ENCODE measurements at places on chromosomes 16 and 17.

- no peak for DNase-seq
Measured at GRCh38 chr16:24610416-24610755, 71.0 kb downstream of the RBBP6 start.

- DNase-seq, result no peak
Measured at GRCh38 chr16:54219709-54220108, 66.9 kb downstream of the IRX3 start.

- no peak for DNase-seq
Measured at GRCh38 chr16:67216612-67217490, 10.1 kb upstream of the TMEM208 start.

- DNase-seq, result no peak
Measured at GRCh38 chr17:80882926-80883685, 108.5 kb upstream of the CHMP6 start.

- DNase-seq, result no peak
Measured at GRCh38 chr16:58485184-58485887, 14.6 kb upstream of the NDRG4 start.

DNA sequence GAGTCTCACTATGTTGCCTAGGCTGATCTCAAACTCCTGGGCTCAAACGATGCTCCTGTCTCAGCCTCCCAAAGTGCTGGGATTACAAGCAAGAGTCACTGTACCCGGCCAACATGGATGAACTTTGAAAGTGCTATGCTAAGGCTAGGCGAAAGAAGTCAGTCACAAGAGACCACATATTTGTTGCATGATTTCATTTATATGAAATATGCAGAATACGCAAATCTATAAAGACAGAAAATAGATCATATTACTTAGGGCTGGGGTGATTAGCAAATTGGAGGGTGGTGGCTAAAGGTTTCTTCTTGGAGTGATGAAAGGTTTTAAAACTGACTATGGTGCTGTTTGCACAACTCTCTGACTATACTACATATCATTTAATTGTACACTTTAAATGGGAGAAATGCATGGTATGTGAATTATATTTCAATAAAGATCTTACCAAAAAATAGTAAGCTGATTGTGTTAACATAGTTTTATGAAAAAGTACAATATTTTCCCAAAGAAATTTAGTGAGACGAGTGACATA lies 1.2 kb upstream of the FLYWCH1 start:
- no peak for DNase-seq

DNA sequence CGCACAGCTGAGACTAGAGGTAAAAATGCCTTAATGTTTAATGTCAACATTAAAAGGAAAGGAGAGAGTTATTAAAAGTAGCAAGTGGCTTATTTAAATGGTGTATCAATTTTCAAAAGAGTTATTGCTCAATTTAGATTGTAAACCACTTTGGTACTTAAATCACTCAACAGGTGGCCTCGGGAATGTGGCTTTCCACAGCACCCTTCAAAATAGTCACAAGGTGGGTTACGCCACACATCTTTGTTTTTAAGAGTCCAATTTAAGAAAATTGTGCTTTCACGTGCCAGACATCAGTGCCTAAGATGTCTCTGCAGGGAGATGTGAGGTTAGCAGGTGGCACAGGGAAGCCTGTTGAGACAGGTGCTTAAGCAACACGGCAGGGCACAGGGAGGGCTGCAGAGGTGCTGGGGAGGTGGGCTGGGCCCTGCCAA lies 27.5 kb upstream of the ADCY7 start:
- no peak for DNase-seq

GRCh38 chr16:70434484-70435260 lies 4.2 kb downstream of the ST3GAL2 start:
- no peak for DNase-seq

GRCh38 chr17:82917699-82918345 lies 78.0 kb upstream of the ZNF750 start:
- no peak for DNase-seq

DNA sequence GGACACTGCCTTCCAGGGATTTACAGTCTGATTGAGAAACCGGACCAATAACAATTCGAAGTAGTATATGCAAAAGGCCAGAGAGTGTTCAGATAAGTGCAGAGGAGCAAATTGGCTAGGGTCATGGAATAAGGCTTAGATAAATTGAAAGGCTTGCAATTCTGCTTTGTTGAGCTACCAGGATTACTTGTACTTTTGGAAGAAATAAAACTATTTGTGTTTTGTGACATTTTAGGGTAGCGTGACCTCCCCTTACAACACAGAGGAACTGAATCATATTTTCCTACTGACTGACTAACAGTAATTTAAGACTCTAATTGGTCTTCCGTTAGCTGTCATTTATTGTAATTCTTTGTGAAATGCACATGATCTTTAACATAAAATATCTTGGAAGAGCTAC lies 104.7 kb downstream of the PITPNC1 start:
- no peak for DNase-seq

DNA sequence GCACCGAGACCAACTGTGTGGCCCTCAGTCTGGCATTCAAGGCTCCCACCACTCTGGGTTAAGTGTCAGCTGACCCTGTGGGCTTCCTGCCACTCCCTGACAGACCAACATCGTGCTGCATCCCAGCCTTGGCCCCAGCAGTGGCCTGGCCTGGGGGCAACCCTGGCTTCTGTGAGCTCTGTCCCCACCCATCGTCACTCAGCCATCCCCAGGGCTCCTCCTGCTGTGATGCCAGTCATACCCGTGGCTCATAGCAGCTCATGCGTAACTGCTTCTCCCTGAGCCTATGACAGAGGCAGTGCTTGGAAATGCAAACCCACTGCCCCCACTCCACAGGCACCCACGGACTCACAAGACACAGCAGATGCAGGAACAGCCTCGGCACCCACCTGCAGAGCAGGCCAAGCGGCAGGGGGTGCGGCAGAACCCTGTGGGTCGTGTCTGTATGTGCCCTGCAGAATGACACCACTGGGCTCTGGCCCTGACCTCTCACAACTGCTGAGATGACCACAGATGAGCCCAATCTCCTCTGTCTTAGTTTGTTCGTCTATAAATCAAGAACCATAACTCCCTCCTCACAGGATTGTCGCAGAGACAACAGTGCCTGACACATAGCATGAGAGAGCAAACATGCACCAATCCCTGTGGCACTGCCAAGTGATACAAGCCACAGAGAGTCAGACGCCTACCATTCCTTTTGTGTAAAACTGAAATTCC lies 26.6 kb downstream of the PIEZO1 start:
- DNase-seq, result no peak

DNA sequence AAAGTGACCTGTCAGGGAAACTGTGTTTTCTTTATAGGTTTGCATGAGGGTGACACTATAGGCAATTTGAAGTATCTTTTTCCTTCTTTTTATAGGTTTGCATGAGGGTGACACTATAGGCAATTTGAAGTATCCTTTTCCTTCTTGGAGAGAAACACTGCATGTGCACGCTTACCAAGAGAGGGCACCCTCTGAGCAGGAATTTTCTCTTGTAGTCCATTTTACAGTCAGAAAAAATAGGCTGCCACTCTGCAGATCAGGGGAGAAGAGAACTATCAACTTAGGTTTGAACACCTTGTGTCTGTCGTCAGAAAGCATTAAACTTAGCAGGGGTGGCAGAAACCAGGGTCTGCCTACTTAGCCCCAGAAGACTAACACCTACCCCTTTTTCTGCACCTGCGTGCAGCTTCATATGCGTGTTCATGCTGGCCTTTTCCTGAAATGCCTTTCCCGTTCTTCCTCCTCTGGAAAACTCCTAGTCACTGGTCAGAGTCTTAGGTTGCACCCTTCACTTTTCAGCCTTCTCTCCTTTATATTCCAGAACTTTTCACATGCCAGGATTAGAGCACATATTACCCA lies 16.4 kb upstream of the SMIM36 start:
- DNase-seq, result no peak

GRCh38 chr17:65049085-65049756 lies 7.3 kb downstream of the GNA13 start:
- DNase-seq, result no peak

- DNase-seq, result no peak
Measured at GRCh38 chr16:21644674-21645073, 7.7 kb downstream of the IGSF6 start.

DNA sequence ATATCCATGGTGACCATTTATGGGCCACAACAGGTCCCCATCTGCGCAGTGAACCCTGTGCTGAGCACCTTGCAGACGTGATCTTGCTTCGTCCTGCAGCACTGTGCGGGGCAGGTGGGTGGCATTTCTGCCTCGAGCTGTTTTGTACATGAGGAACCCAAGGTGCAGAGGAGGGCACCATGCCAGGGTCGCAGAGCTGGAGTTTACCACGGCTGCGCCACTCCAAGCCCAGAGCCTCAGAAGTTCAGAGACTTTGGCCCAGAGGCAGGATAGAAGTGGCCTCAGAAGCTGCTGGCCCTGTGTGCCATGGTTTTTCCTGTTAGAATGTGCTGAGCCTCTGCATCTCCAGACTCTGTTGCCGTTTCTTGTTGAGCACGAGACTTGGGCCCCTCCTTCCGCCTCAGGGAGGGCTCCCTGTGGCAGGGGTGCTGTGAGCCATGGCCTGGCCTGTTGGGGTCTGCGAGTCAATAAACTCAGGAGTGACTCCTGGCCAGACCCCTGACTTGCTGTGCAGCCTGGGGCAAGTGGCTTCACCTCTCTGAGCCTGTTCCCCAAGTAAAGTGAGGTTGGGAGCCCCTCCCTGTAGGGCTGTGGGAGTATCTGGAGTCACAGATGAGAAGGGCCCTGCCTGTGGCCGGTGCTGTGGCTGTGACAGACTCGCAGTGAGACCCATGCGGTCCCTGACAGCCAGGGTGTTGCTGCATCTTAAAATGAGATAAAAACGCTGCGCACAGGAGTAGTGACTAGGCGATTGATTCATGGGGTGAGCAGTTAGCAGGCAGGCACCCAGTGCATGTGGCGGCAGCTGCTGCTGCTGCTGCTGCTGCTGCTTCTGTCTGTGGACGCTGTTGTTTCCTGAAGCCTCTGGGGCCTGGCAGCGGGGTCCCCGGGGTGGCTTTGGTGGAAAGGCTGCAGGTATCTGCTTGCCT lies 11.8 kb downstream of the MAP2K3 start:
- DNase-seq, result no peak

GRCh38 chr16:73315645-73316044 lies 267.7 kb upstream of the ZFHX3 start:
- DNase-seq, result no peak

DNA sequence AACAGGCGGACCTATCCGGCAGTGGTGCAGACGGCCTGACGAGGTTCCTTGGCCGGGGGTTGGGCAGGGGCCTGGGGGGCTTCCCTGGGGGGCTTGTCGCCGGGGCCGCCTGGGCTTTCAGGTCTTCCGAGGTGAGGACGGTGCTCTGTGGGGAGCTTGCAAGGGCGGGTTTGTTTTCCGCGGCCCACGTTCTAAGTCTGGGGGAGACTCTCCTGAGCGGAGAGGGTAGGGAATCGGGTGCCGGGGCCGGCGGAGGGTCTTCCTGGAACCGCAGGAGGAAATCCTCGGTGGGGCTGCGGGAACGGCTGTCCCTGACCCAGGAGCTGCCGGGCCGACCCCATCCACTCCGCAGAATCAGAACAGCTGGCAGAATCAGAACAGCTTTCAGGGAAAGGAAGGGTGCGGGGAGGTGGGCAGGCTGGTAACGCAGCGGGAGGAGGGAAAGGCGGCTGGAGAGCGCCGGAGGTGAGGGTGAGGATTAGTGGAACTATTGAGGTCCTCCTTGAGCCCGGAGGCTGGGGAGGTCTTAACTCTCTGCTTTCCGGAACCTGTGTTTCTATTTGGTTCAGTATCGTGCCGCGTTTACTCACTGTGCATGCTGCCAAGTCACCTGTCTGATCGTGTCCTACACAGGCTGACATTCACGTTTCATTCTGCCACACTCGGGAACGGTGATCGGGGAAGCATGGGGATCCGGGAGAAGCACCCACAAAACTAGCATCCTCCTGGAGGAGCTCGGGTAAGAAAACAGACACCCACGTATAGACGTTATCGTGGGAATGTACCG lies 28.9 kb downstream of the CPSF4L start:
- no peak for DNase-seq

GRCh38 chr16:72936408-72936807 lies 111.5 kb downstream of the ZFHX3 start:
- no peak for DNase-seq

DNA sequence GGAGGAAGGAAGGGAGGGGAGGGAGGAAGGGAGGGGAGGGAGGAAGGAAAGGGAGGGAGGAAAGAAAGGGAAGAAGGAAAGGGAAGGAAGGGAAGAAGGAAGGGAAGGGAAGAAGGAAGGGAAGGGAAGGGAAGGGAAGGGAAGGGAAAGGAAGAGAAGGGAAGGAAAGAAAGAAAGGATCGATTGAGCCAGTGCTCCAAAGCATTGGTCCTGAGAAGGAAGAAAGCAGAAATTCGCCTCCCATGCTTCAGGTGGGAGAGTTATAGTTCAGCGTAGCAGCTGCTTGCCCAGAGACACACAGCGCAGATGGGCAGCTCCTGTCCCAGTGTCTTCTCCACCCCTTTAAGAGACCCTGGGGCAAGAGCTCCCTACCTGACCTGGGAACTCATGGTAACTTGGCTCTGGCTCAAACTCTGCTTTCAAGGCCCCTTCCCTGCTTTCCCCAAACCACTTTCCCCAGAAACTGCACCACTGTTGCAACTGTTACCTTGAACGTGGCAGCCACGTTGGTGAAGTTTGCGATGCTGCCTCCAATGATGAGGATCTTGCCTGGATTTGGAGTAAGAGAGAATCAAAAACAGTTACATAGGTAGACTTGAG lies 14.4 kb downstream of the ACLY start:
- DNase-seq, result no peak

DNA sequence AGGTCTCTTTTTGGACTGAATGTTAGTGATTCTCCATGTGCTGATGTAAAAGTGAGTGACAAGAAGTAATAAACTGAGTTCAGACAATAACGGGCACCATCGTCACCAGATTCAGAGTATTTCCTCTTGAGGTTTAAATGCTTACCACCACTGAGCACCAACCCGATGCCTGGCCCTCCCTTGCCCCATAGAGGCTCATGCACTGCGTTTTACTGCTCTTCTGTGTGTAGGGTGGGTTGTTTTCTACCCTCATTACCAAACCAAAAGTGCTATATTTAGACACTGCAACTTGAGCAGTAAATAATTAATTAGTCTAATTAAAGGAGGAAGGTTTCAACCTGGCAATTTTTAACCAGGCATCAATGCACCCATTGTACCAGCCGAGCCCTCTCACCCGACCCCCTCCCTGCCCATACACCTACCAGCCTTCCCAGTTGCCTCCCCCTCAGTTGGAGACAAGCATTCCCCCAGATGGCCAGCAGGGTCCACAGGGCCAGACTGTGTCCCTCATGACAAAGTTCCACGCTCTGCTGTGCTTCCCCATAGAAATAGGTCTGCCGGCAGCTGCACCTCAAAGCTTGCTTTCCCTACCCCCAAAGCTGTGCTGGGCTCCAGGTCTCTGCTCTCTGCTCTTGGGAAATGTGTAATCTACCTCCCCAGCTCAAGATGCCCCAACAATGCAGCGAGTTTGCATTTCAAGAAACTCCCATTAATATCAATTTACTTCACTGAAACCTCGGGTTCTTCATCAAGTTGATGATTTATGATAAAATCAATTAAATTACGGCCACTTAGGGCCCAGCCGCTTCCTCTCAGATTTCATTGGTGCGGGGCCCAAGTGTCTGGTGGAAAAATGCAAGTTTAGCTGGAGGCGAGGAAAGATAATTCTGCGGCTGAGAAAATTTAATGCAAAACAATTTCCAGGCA lies 16.0 kb downstream of the HOXB4 start:
- DNase-seq, result no peak
